ENCODE measurements at places on chromosomes 1 and 21.

DNA sequence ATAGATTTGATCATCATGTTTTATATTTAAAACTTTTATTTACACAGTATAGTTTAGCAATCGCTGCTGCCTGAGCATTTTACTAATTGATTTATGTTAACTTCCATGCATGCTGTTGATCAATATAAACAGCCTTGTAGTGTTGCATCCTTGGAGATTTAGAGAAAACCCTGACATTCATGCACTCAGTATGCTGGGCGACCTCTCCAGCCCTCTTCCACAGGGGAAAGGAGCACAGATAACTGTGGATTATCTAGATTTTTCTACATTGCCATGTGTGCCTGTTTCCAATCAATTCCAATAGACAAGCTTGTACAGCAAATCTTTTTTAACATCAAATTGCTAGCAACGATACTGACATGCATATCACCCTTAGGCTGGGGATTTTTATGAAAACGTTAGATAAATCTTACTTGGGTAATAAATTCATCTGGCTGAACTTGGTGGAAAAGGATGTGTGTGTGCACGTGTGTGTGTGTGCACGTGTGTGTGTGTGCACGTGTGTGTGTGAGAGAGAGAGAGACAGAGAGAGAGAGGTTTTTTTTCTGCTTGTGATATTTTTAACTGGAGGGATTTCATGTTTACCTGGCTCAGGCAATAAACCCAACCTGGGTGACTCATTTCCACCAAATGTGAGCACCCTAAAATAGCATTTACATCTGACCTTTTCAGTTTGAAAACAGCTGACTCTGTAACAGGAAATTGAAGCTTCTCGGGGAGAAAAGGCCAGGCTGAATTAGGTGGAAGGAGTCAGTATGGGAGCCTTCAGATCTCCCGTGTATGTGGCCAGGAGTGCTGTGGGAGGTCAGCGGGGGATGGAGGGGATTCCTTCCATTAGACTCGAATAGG lies 339.8 kb downstream of the PRDM2 start:
- no peak for DNase-seq

DNA sequence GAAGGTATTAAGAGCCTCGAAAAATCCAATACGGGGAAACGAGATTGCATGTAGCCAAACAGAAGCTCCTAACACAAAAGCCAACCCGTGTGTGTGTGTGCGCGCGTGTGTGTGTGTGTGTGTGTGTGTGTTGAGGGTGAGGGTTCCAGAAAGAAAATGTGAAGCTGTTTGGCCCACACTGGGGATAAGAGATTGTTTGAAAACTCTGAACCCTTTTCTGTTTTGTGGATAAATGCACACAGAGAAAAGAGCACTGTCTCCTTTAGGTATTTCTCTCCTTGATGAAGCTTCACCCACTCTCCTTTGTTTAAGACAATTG lies 1.9 kb downstream of the WLS start:
- DNase-seq: no peak

GRCh38 chr1:96782856-96783255 lies 61.3 kb downstream of the PTBP2 start:
- DNase-seq: no peak

- DNase-seq: no peak
Measured at GRCh38 chr1:225996946-225997545, 2.1 kb downstream of the SDE2 start.

DNA sequence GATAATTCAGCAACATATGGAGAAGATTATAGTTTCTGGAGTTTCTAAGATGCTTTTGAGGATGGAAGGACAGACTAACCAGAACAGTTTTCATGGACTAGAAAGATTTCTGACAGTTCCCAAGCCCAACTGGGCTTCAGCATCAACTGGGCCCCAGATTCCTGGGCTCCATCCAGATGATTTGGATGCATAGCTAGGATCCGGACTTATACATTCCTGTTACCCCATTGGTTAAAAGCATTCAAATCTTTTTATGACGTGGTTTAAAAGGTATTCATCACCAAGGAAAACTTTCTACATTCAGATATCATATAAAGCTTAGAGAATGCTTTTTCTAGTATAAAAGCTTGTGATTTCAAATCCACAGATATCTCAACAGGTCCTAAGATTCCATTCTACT lies 29.7 kb downstream of the TSHB start:
- no peak for DNase-seq

- no peak for DNase-seq
Measured at GRCh38 chr1:91609551-91609950, 108.9 kb downstream of the CDC7 start.

GRCh38 chr1:41240781-41241353 lies 1.2 kb downstream of the SCMH1 start:
- DNase-seq: no peak

DNA sequence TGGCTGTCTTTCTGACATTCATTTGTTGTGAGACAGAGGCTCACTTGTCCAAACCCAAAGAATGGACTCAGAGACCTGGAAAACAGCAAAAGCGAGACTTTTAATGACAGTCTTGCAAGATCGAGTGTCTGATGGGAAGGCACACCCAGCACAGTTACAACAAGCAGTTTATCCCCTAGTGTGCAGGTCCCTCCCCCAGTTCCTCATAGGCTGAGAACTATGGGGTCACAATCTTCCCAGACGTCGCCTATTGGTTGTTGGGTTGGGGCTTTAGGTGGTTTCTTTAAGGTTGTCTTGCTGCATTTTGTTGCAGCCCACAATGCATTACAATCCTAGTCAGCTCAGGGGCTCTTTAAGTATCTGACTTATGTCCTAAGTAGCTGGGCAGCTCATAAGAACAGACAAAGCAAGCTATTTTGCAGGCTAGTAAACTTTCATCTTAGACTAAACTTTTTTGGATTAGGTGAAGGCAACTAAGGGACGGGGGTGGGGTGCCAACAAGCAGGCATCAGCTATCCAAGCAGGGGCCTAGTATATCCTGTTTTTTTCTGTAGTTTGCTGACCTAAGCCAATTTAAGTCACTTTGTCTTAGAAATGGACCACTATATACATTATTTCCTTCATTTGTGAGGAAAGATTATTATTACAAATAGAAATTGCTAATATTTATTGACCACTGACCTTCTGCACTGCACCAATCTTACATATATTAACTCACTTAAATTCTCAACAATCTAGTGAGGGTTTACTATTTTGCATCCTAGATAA lies 151.8 kb downstream of the SETD4 start:
- no peak for DNase-seq
